ENCODE measurements at places on chromosomes 6 and 20. TPM values are rescaled to one million over a fixed set of nuclear protein-coding genes. Genes with fewer than 3 reads are reported as not detected.

Gene CDH26
- polyA plus RNA-seq, result 0.46 TPM

Gene DACT2
- not detected for polyA plus RNA-seq

Gene ISM1
- 1.7 TPM for polyA plus RNA-seq

Gene MAFB
- 0.16 TPM for polyA plus RNA-seq

Gene BLTP3A
- polyA plus RNA-seq, result 4.9 TPM

Gene EPHA7
- not detected for polyA plus RNA-seq

Gene RIPPLY2
- 0.16 TPM for polyA plus RNA-seq

Gene RFX6
- not detected for polyA plus RNA-seq

Gene ADRM1
- 133 TPM for polyA plus RNA-seq

Gene BNIP5
- not detected for polyA plus RNA-seq

Gene MBOAT1
- polyA plus RNA-seq, result 4.6 TPM

Gene SCGN
- polyA plus RNA-seq, result not detected

Gene RCAN2
- polyA plus RNA-seq, result not detected

Gene MEI4
- polyA plus RNA-seq, result not detected

Gene ZNF311
- 1.3 TPM for polyA plus RNA-seq

Gene DEFB116
- polyA plus RNA-seq, result not detected

Gene CALHM5
- polyA plus RNA-seq, result 0.19 TPM

Gene CD2AP
- 7.7 TPM for polyA plus RNA-seq

Gene HSPA1B
- 32.3 TPM for polyA plus RNA-seq

Gene IMPG1
- not detected for polyA plus RNA-seq

Gene C6orf58
- polyA plus RNA-seq, result not detected

All from mammary epithelial cell (primary cell).